ENCODE measurements at places on chromosomes 5 and 9.
A peak's percentile ranks its signal among the peaks of the same experiment; 100 is the strongest.

GRCh38 chr5:65873181-65873750 is 53.1 kb upstream of the ERBIN start:
- DNase-seq, result no peak

GRCh38 chr5:39616131-39616530 is 191.4 kb upstream of the DAB2 start:
- no peak for DNase-seq

GRCh38 chr5:13378091-13378490 is 566.4 kb downstream of the DNAH5 start:
- peak; percentile 12 for DNase-seq

DNA sequence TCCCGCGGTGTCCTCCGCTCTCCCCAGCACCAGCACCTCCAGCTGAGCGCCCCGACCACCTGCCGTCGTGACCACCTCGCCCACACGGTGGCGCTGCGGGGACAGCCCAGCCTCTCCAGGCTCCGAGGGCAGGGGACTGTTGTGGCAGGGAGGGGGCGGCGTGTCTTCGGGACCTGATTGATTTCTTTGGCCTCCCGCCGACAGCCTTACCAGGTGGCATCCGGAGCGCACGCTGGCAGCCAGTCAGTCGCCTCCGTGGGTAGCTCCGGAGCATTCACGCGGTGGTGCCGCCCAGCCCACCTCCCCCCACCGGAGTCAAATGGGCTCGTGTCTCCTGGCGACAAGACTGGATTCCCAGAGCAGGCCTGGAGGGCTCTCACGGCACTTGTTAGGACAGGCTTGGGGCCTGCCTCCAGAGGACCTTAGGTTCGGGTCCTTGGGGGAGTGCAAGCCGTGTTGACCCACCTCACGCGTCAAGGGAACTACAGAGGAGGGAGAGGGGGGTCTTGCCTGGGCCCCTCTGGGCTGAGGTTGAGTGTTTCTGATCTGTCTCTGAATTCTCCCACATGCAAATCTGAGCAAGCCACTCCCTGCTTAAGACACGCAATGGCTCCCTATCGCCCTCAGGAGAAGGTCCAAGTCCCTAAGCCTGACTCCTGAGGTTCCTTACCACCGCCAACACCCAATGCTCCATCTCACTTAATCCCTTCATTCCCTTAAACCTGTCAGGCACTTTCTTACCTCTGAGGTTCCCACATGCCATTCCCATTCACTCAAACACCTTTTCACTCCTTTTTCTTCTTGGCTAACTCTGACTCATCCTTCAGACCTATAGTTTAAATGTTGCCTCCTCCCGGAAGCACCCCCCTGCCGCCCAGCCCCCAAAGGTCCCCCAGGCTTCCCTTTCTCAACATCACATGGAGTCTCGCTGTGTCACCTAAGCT is 51.2 kb upstream of the GGTA1 start:
- DNase-seq, result peak; percentile 74

DNA sequence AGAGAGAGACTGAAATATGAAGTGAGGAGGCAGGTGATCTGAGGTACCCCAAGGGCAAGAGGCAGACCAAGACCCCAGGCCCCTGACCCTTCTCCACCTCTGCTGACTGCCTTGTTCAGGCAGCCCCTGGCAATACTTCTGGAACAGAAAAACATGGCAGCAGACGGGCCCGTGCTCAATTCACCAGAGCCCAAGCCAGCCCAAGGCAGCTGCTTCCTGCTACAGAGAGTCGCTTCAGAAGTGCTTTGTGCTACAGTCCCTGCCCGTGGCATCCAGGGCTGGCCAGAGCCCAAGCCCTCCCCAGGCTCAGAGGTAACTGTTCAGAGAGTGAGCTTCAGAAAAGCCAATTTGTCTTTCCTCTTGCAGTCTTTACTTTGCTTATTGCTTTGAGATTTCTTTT is 151.4 kb upstream of the FSTL4 start:
- no peak for DNase-seq

DNA sequence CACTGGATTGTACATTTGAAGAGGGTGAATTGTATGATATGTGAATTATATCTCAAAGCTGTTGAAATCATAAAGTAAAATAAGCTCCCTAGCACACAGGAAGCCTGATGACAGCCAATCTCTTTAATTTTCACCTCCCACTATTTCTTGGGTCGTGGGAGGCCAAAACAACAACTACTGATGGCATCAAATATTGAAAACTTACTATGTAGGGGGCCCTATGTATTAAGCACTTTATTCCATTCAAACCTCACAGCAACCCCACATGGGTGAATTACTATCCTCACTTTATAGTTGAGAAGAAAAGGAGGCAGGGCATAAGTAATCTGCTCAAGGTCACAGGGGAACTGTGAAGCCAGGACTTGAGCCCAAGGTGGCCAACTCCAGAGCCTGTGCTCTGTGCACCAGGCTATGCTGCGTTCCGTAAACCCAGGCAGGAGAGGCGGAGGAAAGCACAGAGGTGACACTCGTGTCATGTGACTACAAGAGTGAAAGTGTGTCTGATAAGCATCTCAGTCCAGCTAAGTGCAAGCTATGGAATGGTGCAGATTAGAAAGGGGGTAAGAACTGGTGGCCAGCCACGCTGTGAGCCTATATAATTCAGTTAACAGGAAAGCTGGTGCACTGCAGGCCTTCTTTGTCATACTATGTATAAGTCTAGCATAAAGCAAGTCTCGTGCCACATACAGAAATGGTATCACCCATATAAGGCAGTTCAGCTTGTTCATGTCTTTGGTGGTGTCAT is 221.0 kb downstream of the DCP2 start:
- DNase-seq, result no peak

DNA sequence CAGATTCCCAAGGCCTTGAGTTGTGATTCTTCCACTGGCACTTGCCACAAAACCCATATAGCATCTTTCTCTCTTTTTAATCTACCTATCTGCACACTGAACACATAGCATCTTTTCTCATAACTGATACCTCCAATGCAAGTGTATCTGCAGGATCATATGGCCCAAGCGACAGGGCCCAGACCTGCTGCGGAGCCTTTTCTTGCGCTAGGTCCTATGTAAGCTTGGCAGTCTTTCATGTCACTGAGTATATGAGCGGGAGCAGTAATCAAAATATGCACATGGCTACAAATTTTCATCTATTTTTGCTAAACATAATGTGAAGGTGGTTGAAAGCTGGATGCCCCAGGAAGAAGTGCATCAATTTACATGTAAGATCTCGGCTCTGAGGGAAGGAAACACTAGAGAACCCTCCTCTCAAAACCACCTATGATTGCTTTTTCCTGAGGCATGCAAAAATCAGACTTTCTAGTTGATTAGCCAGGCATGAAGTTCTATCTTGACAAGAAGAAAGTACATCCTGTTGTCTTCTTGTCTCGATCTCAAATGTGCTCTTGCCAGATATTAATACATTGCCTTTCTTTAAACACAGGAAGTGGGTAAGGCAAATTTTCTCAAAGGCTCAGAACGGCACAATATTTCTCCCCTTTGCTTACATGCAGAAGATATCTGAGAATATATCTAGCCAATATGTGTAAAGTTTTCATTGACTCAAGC is 26.9 kb upstream of the CEMIP2 start:
- DNase-seq, result no peak
